NCI-H1092 (cell line): ENCODE measurements at places on chromosomes 6 and 20.
A peak's percentile ranks its signal among the peaks of the same experiment; 100 is the strongest.

GRCh38 chr6:108437821-108438220, 122.9 kb upstream of the FOXO3 start:
- no peak for DNase-seq

DNA sequence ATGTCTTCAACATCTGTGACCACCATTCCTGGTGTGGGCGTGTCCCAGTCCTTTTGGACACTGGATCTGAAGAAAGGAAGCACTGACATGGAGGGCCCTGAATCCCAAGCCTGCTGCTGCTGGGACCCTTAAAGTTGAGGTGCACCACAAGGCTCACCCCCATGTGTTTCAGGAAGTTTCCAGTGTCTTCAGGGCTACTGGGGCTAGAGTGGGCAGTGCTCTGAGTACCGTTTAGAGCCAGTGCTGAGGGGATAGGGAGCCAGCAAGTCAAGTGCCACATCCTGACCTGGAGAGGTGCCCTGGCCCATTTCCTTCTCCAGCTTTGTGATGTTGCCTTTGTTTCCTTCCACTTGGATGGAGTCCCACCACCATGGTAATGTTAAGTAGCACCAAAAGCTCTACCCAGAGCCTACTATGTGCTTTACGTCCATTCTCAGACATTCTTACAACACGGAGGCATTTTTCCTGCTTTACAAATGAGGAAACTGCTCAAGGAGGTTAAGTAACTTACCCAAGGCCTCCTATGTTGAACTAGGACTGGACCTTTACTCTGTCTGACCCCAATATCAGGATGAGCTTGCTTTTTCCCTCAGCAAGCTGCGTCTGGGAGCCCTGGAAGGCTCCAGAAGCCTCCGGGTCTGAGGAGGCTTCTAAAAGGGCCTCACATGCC, 552 bp upstream of the DEF6 start:
- DNase-seq = no peak

GRCh38 chr20:53550280-53551187, 43.1 kb downstream of the ZNF217 start:
- DNase-seq = no peak

GRCh38 chr6:161462148-161462547, 188.3 kb upstream of the AGPAT4 start:
- no peak for DNase-seq

DNA sequence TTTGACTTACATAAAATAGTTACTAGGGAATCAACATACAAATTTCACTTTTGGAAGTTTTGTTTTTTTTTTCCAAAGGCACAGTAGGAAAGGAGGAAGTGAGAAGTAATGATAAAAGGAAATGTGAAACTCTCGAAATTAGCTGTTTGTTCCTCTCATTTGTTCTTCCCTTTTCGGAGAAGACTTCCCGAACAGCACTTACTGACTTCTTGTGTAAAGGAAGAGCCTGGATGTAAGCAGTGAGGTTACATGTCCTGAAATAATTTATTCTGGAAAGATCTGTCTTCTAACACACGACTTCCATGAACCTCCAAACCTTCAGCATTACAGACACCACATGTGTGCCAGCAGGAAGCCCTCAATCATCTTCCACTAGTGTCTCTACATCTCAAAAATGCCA, 59.1 kb downstream of the KIF16B start:
- DNase-seq = no peak

GRCh38 chr6:29071831-29072723, 15.0 kb downstream of the OR2B3 start:
- DNase-seq = no peak

DNA sequence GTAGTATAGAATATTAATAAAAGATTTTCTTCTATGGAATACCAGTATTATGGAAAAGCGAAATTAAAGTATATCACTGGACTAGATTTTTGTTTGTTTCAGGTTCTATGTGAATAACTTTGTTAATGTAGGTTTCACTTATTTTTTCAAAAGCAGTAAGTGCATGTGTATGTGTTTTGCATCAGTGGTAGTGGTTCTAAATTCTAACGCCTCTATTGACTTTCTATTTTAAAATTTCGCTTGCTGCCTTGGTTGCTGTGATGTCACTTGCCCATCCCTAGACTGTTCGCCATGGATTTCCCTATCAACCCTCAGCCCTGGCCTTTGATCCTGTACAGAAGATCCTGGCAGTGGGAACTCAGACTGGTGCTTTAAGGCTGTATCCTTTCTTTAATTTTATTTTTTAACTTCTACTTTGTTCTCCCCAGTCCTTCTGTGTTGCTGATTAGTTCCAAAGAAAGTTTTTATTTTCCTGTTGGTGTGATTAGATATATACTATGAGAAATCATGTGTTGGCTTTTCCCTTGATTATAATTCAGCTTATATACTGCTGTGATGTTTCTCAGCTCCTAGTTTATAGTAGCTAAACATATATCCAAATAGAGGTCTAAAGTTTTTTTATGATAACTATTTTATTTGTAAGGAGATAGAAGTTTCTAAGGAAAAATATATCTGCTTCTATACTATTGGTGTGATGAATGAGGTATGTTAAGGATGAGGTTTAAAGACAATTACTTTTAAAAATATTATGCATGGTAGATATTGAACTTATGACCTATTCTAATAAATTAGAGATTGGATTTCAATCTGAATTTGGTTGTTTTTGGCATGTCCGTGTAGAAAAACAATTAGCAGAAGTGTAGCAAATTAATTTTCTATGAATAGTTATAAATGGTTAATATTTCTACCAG, 1.7 kb downstream of the STXBP5 start:
- DNase-seq = no peak

DNA sequence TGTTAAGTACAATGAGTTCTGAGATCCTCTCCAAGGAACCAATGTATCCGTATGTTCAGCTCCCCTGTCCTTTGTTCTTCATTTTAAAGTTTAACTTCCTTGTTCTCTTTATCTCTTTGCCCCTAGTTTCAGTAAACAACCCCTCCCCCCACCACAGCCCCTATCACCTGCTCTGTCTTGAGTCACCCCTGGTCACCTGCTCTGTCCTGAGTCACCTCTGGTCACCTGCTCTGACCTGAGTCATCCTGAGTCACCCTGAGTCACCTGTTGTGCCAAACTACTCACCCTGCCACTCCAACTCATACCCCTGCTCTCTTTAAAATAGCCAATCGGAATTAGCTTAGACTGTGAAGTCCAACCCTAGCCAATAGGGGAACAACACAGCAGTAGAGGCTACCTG, 288.7 kb upstream of the CDYL start:
- DNase-seq = no peak

GRCh38 chr6:6277413-6277812, 43.0 kb downstream of the F13A1 start:
- no peak for DNase-seq

DNA sequence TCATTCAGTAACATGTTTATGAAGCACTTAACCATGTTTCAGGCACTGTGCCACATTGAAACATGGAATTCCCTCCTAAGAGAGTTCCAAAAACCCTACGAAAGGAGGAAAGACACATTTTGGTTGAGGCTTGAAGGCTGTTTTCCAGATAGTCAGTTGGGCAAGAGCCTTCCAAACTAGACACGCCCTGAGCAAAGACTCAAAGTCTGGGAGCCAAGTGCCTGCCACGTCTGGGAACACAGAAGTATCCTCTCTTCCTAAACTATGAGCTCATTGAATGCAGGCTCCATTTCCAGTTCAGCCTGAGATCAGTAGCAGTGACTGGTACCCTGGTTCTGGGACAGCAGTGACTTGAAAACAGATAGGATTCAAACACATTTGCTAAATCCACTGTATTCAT, 74.5 kb upstream of the FAM8A1 start:
- no peak for DNase-seq

DNA sequence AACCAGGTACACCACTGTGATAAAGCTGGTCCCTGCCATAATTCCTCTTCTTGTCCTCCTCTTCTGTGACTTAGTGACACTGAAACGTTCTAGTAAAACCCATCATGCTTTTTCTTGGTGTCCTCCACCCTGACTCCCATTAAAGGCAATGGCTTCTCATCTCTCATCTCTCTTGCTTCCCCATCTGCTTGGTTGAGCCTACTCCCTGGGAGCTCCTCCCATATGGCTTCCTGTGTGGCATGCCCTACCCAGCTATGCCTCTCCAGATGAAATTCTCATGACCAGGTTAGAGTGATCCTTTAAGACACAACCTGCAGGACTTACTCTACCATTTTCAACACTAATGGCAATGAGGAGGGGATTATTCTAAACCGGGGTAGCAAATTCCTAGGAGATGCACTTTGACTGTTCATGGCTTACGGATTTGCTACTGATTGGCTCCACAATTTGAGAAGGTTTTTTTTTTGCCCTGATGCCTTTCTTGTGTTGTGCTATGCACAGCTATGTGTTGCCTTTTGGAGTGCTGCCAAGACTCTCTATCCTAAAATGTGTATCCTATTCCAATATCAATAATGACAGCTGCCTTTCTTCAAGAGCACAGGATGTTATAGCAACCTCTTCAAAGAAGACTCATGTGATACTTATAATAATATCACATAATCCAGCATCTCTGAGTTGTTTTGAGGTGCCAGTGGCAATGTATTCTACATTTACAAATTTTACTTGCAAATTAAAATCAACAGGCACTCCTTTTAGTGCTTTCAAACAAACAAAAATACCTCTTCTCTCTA, 6.1 kb downstream of the SIRPG start:
- DNase-seq = no peak

GRCh38 chr6:41186031-41186562, 14.9 kb downstream of the TREML2 start:
- no peak for DNase-seq

DNA sequence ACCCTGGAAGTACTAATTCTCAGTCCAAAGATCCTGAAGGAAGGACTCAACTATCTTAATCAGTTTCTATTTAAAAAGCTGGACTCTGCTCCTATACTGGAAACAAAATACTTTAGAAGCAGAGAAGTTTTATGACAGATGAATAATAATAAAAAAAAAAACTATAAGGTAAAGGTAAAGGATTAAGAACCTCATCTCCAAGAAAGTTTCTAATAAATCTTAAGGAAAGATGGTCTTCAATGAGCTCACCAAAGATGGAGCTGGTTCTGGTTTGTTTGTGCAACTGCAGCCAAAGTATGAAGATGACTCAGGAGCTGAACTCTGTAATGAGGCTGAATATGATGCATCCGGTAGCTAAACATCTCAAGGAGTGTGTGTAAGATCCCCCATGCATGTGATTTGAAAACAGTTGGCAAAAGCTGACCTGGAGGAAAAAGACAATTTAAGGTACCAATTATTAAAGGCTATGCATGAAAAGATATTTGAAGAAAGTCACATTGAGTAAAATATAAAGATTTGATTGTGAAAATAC, 25.2 kb downstream of the MED23 start:
- no peak for DNase-seq

DNA sequence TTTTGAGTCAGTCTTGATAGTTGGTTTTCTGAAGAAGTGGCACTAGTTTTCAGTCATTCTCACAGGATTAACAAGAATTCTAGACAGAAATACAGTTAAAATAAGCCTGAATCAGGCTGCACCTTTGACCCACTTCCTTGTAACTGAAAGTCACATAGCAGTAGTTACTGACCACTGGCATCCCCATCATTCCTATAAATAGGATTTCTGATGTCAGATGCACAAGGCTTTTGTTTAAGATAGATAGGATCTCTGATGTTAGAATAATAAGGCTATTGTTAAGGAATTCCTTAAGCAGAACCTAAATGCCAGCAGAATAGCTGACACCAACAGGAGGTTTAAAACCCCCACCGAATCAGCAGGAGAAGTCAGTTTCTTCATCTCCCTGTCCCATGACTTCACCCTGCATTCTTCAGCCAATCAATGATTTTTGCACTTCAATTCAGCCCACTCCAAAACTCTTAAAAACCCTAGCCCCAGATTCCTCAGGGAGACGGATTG, 30.6 kb upstream of the ZBTB24 start:
- DNase-seq = no peak

- no peak for DNase-seq
These were observed 36.3 kb upstream of the FAM83D start for GRCh38 chr20:38889792-38890496.

DNA sequence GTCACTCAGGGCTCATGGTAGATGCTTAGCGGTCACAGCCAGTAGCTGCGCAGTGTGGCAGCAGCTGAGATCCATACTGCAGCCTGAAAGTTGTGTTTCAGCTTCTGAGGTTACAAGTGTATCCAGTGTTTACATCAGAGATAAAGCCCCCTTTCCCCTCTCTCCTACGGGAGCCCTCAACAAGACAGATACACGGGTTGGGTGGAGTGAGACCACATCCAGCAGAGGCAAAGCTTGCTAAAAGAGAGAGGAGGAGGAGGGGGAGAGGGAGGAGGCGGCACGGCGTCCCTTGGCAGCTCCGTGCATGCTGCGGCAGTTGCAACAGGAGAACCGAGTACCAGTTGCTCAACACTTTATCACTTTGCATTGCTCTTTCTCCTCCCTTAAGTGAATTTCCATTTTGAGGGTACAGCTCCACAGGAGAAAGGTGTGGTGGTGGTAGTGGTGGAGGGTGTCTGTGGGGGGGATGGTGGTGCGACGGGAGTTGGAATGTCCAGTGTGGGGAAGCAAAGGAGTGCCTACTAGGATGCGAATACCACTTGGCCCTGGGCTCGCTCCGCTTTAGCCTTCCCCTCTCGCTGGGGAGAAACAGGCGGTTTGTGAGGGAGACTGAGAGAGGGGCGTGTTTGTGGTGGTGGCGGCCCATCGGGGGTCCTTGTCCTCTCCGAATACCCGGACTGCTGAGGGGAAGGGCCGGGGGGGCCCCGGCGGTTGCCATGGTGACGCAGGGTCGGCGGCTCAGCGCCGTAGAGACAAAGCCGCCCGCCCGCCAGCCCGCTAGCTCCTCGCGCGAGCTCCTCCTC, 405 bp upstream of the RNF182 start:
- DNase-seq = peak; percentile 24

DNA sequence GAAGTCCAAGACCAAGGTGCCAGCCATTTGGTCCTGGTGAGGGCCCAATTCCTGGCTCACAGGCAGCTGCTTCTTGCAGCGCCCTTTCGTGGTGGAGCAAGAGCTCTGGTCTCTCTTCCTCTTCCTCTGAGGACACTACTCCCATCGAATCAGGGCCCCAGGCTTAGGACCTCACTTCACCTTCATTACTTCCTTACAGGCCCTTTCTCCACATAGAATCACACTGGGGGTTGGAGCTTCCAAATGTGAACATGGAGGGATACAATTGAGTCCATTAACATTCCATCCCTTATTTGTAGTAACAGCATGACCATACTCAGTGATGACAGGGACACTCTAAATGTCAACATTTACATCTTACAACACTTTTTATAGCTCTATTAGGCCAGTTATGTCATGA, 2.3 kb downstream of the RAMACL start:
- no peak for DNase-seq

DNA sequence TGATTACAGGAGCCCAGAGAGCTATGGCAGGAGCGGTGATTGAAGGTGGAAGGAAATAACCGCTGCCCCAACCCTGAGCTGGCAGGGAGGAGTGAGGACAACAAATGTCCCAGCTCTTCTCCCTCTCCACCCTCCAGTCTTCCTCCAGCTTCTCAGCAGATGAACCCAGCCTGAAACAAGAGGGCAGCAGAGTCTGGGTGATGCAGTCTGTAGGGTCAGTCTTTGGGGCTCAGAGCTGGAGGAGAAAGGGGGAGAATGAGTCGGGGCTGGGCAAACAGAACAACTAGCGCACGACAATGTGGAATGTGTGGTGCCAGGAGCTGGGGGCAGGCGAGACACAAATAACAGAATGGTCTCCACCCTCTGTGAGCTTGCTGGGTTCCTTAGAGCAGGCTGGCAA, 4.5 kb upstream of the GUCA1A start:
- DNase-seq = no peak
